ENCODE measurements at places on chromosomes 6 and 20.

DNA sequence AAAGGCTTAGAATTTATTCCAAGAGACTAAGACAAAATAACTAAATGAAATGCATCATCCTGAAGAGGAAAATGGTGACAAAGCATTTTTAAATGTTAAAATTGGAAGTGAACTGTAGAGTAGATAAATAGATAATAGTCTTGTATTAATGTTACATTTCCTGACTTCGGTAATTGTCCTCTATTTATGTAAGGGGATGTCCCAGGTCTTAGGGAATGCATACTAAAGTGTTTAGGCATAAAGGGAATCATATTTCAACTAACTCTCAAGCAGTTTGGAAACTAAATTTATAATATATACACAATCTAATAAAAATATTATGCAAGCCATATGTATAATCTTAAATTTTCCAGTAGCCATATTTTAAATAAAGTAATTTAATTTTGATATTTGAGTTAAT is 159.3 kb downstream of the WDR27 start:
- DNase-seq = no peak

DNA sequence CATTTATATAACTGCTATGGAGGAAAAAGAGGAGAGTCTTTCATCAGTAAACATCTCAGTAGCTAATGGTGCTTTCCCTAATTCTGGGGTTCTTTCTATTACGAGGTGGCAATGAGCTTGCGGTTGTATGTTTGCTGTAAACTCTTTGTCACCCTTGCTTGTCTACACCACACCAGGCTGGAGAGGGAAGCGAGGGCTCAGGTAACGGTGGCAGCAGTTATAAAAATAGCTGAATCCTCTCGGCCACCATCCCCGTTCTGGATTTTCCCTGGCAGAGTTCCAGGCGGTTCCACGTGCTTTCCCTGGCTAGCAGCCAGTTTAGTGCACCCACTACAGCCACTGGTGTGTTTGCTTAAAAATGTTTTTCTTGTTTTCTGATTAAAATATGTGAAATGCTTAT is 39.0 kb downstream of the MAS1 start:
- DNase-seq = no peak

GRCh38 chr6:100228437-100228833 is 234.4 kb upstream of the MCHR2 start:
- no peak for DNase-seq

DNA sequence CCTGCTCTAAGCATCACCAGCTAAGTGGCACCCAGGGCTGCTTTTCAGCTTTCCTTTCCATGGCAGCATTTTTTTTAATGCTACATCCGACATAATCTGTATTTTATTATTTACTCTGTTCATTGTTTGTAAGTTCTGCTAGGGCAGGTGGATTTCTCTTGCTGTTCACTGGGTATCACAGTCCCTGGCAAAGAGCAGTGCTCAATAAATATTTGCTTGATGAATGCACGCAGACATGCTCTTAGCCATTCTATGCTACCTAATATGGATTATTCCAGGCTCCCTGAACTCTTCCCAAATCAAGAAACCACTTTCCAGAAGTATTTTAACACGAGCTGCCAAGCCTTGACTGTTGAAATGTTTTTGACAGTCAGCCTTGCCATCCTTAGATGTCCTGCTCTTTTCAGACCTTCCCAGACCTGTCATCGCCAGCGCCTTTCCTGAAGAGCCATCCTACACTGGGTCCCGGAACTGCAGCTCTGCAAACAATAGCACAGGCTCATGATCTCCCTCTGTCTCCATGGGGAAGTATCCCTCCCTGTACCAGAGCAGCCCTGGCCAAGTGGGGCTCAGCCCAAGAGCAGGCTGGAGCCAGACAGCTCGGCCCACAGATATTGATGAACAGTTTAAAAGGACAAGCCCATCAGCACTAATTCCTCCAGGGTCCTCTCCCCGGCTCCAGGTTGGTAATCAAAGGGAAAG is 136.5 kb upstream of the CDH4 start:
- no peak for DNase-seq

GRCh38 chr6:24779416-24780016 is 4.8 kb downstream of the GMNN start:
- no peak for DNase-seq

GRCh38 chr6:169573883-169574282 is 127.9 kb downstream of the WDR27 start:
- no peak for DNase-seq

GRCh38 chr6:131972741-131973140 is 21.6 kb upstream of the CCN2 start:
- DNase-seq = no peak

- no peak for DNase-seq
Observed at GRCh38 chr6:124055395-124055794, 251.7 kb downstream of the NKAIN2 start.

GRCh38 chr6:170172825-170173256 is 118.0 kb downstream of the DLL1 start:
- no peak for DNase-seq

DNA sequence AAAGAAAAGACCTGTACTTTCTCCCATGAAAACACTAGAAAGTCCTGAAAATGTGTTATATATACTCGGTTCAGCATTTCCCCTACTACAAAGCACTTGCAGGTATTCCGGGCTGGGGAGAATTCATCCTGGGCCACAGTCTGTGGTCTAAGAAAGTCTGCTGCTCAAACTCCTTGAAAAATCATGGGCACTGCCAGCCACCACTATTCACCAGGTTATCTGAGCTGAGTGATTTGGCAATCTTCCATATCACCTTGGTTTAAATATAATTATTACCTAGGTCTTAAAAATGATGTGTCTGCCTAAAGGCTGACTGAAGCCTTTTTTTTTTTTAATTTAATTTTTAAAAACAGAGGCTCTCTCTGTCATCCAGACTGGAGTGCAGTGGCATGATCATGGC is 11.3 kb downstream of the FKBP5 start:
- DNase-seq = no peak

DNA sequence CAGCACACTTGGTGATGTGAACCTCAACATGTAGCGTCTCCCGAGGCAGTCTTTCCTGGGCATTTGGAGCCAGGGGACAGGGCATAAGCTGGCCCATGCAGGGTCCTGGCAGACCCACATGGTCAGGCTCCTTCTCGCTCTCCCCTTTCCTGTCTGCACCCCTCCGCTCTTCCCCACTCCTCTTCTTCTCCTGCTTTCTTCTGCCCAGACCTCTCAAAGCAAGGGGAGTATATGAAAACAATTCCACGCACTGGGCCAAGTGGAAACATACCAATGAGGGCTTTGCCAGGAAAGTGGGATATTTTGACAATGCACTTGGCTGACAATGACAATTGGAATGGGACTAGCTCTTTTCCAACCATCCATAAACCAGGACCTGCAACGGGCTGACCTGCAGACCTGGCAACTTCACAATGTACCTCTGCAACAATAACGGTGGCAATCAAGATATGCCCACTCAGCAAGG is 58.9 kb upstream of the TRAF3IP2 start:
- no peak for DNase-seq

GRCh38 chr6:125747589-125748405 is 1.6 kb upstream of the HEY2 start:
- no peak for DNase-seq

DNA sequence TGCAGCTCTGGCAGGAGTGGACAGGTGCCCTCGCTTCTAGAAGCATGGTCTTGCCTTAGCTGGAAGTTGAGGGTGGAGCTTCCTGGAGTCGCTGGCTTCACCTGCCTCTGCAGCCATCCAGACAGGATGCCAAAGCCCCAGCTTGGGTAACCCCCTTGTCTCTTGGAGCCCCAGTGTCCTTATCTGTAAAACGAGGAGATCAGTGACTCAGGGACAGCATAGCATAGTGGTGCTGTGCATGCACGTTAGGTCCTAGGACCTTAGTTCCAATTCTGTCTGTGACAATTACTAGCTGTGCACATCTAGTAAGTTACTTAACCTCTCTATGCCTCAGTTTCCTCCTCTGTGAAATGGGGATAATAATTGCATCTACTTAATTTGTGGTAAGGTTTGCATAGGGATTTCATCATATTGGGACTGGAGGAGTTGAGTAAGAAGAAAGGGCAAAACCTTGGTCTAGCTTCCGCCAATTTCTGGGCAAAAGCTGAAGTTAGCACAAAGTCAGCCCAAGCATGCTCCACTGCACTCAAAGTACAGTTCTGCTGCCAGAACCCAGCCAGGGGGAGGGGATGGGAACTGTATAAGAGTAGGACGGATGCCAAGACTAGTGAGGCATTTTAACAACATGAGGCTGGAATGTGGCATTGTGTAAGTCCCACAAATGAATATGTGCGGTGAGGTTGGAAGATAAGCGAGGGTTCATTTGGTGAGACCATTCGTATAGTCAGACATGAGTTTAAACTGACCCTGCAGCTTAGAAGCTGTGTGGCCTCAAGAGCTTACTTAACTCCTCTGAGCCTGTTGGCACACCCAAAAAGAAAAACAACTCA is 24.5 kb downstream of the TOX2 start:
- no peak for DNase-seq

- DNase-seq = no peak
Observed at GRCh38 chr6:36133912-36134311, 3.6 kb downstream of the MAPK13 start.

GRCh38 chr6:159640322-159640721 is 52.7 kb downstream of the SOD2 start:
- DNase-seq = no peak

DNA sequence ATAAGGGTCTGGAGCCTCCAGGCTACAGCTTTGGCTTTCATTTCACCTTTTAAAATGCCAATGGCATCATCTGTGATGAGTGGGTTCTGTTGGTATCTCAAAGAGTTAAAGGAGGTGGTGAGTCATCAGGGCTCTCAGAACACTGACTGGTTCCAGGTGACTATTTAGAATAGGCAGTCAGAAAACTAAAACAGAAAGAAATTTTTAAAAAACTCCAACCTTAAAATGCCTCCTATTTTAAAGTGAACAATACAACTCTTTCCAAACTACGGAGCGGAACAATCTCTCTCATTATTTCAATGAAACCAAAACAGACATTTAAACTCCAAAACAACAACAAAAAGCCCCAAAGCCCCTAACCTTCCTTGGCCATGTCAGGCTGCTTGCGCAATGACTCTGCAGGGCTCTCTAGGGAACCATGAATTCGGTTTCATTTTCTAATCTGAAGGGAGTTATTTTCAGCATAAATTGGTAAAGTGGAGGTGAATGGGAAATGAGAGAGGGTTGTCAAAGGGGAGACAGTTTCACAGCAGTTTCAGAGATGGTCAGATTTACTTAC is 194.9 kb downstream of the KIF6 start:
- DNase-seq = no peak

DNA sequence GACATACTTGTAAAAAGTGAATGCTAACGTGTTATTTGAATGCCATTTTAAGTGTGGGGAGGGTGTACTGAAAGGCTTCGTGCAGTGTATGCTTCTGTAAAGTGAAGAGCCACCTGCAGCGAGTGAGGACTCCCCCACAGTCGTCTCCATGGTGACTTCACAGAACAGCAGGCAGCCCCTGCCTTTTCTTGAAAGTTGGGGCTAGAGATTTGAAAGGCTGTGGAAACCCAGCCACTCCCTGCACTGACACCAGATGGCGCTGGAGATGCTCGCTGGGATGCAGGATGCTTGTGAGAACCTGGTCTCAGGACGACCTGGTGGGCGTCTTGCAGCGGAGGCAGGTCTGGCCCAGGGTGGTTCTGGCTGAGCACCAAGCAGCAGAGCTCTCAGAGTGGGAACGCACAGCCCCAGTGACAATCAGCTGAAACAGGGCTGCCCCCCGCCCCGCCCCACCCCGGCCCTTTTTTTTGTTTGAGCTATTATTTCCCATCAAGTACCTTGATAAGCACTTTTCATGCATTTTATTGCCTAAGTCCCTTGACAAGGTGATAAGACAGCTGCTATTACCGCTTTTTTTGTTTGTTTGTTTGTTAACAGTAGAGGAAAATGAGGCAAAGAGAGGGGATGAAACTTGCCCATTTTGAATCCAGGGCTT is 150.3 kb downstream of the SYCP2 start:
- no peak for DNase-seq

- DNase-seq = no peak
Observed at GRCh38 chr20:48011025-48011424, 225.7 kb upstream of the SULF2 start.

DNA sequence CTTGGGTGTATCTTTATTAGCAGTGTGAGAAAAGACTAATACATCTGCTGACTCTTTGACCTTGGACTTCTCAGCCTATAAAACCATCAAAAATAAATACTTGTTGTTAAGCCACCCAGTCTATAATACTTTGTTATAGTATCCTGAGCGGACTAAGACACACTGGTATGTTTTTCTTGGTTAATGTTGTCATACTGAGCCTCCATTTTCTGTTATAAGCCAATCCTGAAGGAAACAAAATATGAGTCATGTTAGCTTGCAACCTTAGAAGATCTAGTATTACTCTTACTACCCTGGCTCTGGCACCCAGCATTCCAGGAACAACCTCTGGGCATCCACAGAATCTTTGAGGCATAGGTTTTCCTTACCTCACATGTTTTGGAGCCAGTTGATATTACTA is 307.2 kb downstream of the FRK start:
- DNase-seq = no peak

DNA sequence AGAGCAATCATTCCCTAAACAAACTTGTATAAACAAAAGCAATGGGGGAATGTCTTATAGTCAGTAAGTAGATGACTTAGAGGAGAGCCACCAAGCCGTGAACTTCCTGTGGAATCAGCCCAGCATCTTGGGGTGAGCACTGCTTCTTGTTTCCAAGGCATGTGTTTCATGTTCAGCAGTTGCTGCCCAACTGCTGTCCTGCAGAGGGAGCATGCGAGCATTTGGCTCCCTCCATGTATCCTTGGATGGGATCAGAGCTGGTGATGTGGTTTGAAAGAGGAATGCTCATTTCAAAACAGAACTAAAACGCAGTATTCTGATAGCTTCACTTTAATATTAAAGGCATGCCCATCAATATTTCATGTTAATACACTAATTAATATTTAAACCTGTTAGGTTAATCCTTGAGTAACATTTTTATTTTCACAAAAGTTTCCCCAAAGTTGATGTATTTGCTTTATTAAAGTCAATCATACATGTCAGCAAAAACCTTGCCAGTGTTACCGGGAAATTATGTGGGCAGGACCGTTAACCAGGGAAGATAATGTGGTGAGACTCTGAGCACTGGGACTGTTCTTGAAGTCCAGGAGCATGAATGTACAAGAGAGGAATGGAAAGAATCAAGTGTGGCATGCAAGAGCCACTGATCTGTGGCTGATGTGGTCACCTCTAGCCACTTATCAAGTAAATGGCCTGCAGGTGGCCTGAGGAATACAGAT is 172.1 kb upstream of the GGTLC1 start:
- DNase-seq = no peak

GRCh38 chr20:44188752-44189151 is 1.8 kb upstream of the JPH2 start:
- no peak for DNase-seq
